ENCODE measurements at places on chromosomes 16 and 17.

DNA sequence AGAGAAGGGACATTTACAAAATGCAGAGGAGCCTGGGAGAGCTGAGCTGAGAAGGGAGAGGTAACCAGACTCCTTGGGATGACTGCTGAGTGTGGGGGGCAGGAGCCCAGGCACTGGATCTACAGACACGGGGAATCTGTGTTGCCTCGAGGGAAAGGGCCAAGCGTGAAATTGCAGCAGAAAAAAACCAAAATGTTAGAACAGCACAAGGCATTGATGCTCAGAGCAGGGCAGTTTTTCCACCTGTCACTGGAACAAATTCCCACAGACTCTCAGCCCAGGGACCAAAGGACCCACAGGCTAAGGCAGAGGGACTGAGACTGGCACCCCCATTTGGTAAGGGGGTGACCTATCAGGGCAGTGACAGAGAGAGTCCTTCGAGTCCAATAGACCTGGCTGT lies 2.0 kb downstream of the PITPNM3 start:
- DNase-seq = no peak

DNA sequence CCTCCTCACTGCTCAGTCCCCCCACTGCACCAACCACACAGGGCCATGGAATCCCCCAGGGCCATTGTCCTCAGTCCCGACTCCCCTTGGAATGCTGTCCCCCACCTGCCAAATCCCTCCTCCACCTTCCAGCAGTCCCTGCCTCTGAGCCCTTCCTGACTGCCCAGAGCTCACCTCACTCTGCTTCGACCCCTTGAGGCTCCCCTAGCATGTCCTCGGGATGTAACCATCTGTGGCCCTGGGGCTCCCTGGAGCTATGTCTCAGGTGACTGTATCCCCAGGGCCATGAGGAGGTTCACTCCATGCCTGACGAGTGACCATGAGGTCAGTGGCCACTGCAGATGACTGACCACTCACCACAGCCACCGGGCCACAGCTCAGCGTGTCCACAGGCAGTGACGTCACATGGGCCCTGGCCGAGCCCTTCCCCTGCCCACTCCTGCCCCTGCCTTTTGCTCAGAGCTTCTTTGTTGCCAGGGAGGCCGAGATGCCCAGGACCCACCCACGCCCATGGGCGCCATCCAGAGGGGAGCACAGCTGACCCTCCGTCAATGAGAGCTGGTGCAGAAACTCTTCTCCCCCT lies 7.7 kb upstream of the PIEZO1 start:
- DNase-seq = no peak

- no peak for DNase-seq
Measured at GRCh38 chr17:82835122-82835521, 4.7 kb downstream of the ZNF750 start.

- no peak for DNase-seq
Measured at GRCh38 chr16:48834576-48834975, 224.6 kb upstream of the N4BP1 start.

- no peak for DNase-seq
Measured at GRCh38 chr16:27461483-27462171, 59.7 kb downstream of the IL21R start.

GRCh38 chr17:49975531-49975930 lies 6.5 kb downstream of the DLX4 start:
- no peak for DNase-seq

DNA sequence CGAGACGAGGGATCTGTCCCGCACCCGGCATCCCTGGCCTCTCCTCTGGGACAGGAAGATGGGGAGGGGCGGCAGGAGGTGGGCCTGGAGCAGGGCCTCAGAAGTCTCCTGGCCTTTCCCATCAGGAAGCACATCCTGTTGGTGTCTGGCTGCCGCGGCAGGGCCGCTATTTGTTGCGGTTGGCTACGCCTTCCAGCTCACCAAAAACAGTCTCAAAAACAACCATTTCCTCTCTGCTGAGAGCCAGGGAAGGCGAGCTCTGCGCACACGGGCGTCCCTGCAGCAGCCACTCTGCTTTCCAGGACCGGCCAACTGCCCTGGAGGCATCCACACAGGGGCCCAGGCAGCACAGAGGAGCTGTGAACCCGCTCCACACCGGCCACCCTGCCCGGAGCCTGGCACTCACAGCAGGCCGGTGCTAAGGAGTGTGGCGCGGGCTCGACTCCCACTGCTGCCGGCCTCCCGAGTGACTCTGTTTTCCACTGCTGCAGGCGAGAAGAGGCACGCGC lies at the start of gene TMEM204:
Gene TMEM204, plus strand, starts transcription at position 224 of the 509 bp plus-strand sequence. CDS start 610 bp downstream, outside the sequence.
- DNase-seq = no peak

GRCh38 chr16:49755313-49755620 lies 100.6 kb downstream of the ZNF423 start:
- DNase-seq = no peak

- DNase-seq = peak; percentile 44
Measured at GRCh38 chr17:9021158-9021991, at the start of gene NTN1. TSS of gene NTN1 (plus strand) at chr17:9021510. CDS start at chr17:9022374, 864 bp downstream.

GRCh38 chr17:7336240-7337175 lies at the start of gene ACAP1:
TSS of gene ACAP1 (plus strand) at chr17:7336529. CDS start at chr17:7336735, 206 bp downstream.
- peak; percentile 74 for DNase-seq

- no peak for DNase-seq
Measured at GRCh38 chr17:31394544-31394943, 3.1 kb downstream of the RAB11FIP4 start.

DNA sequence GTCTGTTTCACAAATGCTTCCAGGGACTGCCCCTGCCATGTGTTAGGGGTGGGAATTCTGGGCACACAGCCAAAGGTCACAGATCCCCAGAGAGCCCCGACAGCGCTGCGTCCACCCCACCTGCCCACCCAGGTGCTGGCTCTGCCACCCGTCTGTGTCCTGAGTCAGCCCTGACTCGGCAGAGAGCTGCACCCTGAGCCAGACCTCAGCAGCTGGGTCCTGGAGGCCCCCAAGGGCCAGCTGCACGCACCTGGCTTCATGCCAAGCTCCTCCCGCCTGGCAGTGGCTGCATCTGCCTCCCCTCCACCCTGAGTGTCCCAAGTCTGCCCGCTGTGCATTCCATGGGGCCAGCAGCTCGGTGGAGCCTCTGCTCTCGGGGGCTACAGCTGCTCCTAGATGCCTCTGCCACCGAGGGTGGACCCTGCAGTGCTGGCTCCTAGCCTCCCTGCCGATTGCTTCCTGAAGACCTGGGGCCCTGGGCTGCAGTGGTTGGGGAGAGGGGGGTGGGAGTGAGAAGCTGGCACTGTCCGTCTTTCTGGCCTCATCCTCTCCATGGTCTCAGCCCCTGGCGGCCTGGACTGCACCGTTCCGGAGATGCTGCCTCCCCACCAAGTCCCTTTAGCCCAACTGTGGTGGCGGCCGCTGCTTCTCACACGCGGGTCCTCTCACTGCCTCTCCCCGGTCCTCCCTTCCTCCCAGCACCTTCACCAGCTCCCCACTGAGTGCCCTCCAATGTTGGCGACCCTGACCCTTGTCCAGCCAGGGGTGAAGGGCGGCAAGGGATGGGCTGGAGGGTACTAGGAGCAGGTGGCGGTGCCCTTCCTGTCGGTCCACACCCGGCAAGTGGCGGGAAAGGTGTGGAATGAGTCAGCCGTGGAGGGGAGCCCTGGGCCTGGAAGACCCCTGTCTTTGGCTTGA lies 3.0 kb downstream of the SECTM1 start:
- DNase-seq = no peak

GRCh38 chr17:7218166-7218565 lies 1.5 kb downstream of the DLG4 start:
- DNase-seq = no peak

- DNase-seq = no peak
Measured at GRCh38 chr16:67304020-67304419, 22.5 kb downstream of the KCTD19 start.

GRCh38 chr16:50842589-50842988 lies 100.7 kb downstream of the CYLD start:
- DNase-seq = no peak

DNA sequence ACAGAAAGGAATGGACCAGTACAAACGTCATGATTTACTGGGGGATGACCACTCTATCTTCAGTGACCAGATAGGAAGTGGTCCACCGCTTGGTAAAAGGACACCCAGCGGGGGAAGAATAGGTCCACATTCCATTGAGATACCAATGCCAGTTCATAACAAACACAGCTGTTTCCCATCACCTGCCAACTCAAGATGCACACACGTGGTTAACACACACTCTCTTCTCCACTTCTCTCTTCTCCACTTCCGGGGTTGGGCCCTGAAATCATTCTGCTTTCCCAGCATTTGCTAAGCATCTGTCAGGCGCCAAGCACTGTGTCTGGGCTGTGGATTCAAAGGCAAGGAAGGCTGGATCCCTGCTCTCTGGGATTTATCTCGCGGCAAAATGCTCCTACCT lies 175.5 kb downstream of the SLC39A11 start:
- no peak for DNase-seq

DNA sequence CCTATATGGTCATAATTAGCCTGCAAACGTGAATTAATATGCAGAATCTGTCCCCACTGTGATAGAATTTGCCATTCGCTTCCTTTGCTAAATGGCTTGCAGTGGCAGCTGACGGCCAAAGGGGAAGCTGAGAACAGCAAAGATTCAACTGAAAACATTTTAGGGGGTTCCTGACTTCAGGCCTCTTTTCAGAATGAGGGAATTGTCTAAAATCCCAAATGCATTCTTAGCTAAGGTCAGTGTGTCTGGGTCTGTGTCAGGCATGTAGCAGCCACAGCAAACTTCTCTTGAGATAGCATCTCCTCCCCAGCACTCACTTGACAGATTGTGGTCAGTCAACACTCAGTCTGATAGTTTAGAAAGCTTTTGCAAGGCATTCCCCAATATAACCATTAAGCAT lies 701.1 kb downstream of the WWOX start:
- DNase-seq = no peak

GRCh38 chr16:67967958-67968399 lies 458 bp downstream of the SLC12A4 start:
- DNase-seq = no peak

DNA sequence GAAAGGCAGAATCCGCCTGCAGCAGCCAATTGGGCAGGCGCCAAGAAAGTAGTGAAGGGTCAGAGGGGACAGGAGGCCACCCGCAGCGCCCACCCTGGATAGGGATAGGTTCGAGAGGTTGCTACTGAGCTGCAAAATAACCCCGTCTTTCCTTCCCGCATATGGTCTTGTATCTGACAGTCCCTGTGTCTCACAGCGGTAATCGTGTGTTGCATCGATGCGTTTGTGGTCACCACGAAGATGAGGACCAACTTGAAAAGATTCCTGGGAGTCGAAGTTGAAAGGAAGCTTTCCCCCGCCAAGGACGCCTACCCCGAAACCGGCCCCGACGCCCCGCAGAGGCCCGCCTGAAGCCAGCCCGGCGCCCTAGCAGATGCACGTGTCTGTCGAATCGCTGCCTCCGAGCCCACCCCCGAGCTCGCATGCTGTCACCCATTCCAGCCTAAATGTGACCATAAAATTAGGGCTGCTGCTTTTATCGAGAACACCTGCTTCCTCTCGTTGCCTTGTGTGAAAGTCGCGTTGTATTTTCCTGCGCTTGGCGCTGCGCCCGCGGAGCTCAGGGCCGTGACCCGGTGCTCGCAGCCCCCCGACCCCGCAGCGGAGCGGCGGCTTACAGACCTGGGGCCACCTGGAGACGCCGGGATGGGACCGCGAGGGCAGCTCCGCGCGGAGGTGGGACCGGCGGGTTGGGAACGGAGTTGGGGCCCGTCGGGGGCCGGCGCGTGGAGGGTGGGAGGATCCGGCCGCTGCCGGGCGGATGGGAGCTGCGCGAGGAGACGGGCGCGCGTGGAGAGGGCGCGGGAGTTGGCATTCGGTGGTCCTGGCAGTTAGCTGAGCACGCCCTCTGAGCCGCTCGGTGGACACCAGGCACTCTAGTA lies at the start of gene CMTM2:
Gene CMTM2, plus strand, starts transcription at position 813 of the 881 bp plus-strand sequence. CDS start 145 bp downstream, outside the sequence.
- no peak for DNase-seq

DNA sequence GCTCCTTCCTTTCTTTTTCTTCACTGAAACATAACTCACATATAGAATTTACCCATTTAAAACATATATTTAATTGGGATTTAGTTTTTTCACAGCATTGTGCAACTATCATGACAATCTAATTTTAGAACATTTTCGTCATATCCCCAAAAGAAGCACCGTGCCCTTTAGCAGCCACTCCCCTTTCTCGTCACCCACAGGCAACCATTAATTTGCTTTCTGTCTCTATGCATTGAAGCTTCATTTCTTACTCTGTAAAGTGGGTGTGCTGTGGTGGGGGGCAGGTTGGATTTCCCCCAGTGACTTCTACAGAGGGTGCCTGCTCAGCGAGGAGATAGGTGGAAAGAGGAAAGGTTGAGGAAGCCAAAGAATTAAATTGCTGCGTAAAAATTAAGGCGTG lies 35.8 kb downstream of the MRC2 start:
- DNase-seq = no peak

- DNase-seq = peak; percentile 21
Measured at GRCh38 chr16:15907863-15908478, 19.6 kb upstream of the CEP20 start.

- DNase-seq = no peak
Measured at GRCh38 chr17:21072745-21073197, 30.0 kb upstream of the USP22 start.

GRCh38 chr17:43396491-43397060 lies 2.2 kb upstream of the ARL4D start:
- DNase-seq = no peak

GRCh38 chr16:80989801-80990200 lies 16.9 kb downstream of the CMC2 start:
- no peak for DNase-seq

DNA sequence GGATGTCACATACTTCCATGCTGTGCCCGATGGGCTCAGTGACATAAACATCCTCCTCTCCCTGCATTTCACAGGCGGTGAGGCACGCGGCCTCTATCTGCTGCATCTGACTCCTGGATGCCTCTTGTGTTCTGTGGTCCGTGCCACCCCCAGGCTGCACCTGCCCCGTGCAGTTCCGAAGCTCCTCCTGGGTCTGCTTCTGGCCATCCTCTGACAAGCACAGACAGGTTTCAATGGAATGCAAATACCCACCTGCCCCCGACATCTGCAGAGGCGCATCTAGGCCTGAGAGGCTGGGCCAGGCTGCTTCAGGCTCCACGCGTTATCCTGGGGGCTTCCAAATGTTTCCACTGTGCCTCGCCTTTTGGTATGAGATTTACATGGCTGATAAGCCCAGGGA lies 46.3 kb upstream of the DNAH17 start:
- DNase-seq = no peak

GRCh38 chr17:61757168-61757567 lies 106.2 kb downstream of the BRIP1 start:
- no peak for DNase-seq

DNA sequence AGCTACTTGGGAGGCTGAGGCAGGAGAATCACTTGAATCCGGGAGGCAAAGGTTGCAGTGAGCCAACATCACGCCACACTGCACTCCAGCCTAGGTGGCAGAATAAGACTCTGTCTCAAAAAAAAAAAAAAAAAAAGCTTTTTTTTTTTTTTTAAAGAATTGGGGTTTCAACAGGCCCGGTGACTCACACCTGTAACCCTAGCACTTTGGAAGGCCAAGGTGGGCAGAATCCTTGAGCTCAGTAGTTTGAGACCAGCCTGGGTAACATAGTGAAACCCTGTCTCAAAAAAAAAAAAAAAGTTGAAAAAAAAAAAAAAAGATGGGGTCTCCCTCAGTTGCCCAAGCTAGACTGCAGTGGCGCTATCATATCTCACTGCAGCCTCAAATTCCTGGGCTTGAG lies 6.6 kb upstream of the HEXIM2 start:
- no peak for DNase-seq

- DNase-seq = no peak
Measured at GRCh38 chr16:11799017-11799381, 1.9 kb upstream of the ZC3H7A start.
